ENCODE measurements at places on chromosomes 16 and 17.

DNA sequence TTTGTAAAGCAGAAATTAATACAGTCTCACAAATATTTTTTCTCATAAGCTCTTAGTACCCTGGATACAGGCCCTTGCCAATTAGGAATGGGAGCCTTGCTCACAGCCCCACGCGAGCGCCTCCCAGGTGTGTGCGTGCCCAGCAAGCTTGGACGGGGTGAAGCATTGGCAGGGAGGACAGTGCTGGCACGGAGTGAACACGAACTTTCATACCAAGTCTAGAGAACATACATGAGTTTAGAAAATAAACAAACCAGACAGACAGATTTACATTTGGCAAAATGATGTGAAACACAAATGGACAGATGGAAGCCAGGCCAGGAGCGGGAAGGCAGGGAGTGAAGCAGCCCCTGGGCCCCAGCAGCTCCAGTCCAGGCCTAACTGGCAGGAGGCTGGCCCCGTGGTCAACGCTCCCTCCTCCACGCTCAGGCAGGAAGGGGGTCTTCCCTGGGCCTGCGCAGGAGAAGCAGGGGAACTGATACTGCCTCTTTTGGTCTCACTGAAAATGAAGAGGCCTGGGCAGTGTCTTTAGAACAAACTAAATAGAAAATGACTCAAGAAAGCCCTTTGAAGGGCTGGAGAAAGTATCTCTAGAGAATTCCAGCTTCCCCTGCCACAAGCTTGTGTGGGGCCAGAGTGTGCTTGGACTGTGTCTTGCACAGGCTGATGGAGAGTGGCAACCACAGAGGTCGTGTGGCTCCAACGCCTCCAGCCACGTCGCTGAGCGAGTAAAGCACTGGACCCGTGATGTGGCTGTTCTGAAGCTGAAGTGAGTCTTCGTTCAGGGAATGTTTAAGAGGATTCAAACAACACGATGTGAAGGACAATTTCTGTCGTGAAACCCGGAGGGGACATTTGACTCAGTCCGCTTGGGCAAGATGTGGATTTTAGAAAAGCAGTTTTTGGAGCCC, 9.9 kb upstream of the FOXJ1 start:
- no peak for DNase-seq

DNA sequence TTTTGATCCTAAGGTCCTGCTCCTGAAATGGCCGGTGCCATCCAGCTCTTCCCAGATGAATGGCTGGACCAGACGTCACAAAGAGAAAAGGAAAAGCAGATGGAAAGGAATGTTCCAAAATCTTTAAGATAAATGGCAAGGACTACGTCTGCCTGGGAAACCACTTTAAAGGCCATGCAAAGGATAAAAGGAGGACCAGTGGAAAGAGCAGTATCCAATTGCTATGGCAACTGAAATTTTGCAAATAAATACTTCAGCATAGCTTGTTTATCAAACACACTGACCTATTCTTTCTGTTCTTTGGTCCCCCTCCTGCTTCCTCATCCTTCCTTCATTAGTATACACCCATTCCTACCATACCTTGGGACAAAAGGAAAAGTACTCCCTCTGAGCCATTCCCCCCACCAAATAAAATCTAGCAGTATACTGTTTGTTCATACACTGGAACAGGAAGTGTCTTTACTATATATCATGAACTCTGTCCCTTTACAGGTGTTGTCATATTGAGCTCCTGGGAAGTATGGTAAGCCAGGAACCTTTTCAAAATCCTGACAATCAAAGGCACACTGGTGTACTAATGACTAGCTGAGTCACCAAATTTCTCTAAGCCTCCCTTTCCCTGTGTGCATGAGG, 37.2 kb upstream of the NUFIP2 start:
- DNase-seq: no peak

- DNase-seq: no peak
These were observed 99.3 kb upstream of the C17orf78 start for GRCh38 chr17:37276475-37276874.

GRCh38 chr17:11996722-11997146, 541 bp downstream of the ZNF18 start:
- peak; percentile 20 for DNase-seq

DNA sequence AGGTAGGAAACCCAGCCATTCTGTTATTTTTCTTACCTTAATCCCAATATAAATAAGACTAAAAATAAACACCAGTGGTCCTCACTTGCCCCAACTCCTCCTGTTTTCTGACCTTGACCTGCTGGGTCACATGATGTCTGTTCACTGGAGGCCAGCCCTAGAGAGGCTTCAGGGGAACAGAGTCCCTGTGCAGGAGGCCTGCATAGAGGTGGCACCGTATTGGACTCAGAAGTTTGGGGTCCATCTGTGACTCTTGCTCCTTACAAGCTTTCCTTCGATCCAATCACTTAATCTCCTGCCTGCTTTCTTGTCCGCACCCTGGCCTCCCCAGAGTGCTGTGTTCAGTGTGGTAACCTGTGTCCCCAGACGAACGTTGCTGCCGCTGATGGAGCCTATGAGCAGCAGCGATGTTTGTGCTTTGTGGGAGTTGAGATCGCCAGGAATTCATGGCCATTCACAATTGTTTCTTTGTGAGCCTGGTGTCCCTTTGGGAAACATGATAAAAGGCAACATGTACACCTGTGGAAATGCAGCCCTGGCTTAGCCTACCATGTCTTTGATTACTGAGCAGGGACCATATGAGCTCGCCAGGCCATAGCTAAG, 4.7 kb downstream of the IGSF6 start:
- DNase-seq: no peak

- no peak for DNase-seq
These were observed 14.5 kb downstream of the GPR179 start for GRCh38 chr17:38329284-38329683.

GRCh38 chr16:23385441-23385840, 67.5 kb downstream of the COG7 start:
- no peak for DNase-seq

GRCh38 chr16:11196286-11196828, 59.6 kb downstream of the SOCS1 start:
- DNase-seq: no peak

DNA sequence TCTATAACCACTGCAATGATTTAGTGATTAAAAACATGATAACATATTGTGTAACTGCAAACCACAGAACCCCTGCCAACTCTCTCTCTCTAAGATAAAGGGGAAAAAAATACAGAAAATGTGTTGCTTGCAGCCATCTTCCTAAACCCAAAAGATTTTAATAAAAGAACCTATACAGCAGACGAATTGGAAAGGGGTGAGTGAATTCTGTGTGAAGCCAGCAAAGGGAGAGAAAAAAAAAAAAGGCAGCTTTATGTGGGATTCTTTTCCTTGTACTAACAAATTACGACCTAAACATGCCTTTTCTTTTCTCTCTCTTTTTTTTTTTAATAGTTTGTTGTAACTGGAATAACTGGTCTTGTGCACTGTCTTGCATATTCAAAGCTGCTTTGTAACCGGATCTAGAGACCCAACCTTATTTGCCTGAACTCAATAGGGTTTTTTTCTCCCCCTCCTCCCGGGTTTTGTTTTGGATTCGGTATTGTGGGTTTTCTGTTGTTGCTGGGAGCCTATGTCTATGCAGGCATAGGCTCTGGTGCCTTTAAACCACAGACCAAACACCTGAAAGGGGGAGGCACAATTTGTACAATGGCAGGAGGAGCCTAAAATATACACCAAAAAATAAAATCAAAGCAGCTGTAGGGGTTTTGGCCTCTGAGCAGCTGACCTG, 7.0 kb upstream of the ZFHX3 start:
- no peak for DNase-seq

- peak; percentile 34 for DNase-seq
These were observed 59.5 kb upstream of the GSE1 start for GRCh38 chr16:85553436-85554113.

GRCh38 chr17:17621254-17621653, 29.7 kb upstream of the PEMT start:
- no peak for DNase-seq

- peak; percentile 85 for DNase-seq
These were observed at the start of gene TP53I13 for GRCh38 chr17:29568331-29569244. TP53I13 (plus strand) TSS chr17:29568701; CDS start chr17:29568759, 58 bp downstream.

DNA sequence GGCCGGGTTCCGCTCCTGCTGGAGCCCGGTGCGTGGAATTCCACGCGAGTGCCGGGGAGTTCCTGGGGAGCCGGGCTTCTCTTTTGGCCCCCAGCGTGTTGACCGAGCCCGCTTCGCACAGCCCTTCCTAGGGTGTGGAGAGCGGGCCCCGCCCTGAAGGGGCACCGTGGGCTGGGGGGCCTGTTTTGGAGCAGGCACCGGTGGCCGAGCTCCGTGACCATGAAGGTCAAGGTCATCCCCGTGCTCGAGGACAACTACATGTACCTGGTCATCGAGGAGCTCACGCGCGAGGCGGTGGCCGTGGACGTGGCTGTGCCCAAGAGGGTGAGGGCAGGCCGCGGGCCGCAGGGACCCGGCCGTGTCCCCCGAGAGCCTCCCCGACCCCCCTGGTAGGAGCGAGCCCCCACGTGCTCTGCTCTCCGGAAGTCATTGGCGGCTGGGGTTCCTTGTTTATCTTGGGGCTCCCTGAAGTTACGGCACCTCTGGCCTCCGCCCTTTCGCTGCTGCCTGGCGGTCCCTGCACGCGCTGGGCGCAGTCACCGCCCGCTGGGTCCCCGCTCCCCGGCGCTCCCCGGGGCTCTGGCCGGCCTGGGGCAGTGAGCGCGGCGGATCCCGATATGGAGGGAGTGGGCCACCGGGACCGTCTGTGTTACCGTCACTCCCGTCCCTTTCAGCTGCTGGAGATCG, 528 bp downstream of the HAGHL start:
- DNase-seq: no peak

- no peak for DNase-seq
These were observed 93.1 kb downstream of the XYLT1 start for GRCh38 chr16:17377360-17378324.

DNA sequence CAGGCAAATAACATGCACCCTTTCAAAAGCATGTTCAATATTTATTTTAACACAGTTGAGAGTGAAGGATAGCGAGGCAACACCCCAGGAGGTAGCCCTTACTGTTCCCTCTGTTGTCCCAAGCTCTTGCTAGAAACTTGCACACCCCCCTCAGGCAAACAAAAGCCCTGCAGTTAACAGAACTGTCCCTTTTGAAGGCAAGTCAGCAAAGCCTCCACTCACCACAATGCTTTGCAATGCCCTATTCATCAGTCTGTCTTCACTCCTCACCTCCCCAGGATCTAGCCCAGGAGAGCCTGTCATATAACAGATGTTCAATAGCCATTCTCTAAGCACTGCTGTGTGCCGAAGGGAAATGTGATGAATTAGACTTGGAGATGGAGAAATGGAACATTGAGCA, 3.5 kb upstream of the CNEP1R1 start:
- DNase-seq: no peak

- DNase-seq: no peak
These were observed 2.0 kb downstream of the DNASE1L2 start for GRCh38 chr16:2238150-2238837.

DNA sequence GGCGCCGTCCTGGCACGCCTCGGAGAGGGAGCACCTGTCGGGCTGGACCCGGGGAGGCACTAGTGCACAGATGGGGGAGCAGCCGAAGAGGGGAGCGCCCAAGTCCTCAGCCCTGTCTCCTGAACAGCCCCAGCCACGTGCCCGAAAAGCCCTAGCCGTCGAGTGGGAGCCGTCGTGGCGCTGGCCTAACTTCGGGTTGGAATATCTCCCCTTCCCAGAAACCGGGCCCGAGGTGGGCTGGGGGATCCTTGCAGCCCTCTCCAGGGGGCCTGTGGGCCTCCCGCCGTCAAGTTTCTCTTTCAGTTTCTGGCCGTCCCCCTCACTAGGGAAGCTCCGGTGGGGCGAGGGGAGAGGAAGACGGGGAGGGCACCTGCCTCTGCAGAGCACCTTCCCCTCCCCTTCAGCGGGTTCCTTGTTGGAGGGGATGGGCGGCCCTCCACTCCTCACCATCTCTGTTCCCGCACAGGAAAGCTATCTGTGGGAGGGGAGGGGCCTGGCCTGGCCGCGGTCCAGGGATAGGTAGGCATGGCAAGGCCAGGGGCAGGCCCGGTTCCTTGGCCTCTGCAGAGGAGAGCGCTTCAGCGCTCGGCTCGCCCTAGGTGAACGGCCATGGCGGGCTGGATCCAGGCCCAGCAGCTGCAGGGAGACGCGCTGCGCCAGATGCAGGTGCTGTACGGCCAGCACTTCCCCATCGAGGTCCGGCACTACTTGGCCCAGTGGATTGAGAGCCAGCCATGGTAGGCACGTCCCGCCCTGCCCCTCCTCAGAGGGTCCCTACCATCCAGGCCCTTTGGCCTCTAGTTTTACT, 709 bp downstream of the STAT5A start:
- DNase-seq: peak; percentile 63
